Liver (tissue), 10 donors: ENCODE measurements at places on chromosomes 7 and 10.

- no peak for DNase-seq
Observed at GRCh38 chr10:84715911-84716310, 387.5 kb downstream of the CCSER2 start.

GRCh38 chr10:72109636-72110157, 21.3 kb upstream of the SPOCK2 start:
- no peak for DNase-seq

GRCh38 chr7:106959753-106960152, 84.8 kb upstream of the PRKAR2B start:
- no peak for DNase-seq

GRCh38 chr7:158273138-158273651, 314.4 kb downstream of the PTPRN2 start:
- no peak for DNase-seq

DNA sequence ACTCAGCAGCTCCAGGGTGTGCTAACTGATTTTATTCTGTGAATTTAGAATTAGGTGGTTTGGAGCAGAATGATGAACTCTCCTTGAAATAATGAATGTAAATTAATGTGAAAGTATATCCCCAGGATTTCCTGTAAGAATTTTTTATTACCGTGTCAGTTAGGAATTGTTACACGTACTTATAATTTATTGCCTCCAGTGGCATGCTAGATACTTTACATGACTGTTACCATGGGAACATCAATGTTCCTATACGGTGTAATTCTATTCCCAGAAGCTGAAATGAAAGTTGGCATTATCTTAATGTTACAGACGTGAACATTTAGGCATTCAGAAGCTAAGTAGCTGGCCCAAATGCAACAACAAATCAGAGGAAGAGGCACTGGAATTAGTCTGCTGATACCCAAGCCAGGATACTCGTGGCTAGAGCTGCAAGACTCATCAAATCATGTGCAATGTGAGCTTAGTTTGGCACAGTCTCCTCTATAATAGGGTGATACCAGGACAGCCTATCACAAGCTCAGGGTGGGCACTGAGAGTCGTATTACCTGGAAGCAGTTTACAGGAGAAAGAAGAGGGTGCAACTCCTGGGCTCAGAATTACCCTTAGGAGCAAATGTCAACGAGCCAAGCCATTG, 30.0 kb upstream of the PRKAR2B start:
- DNase-seq, result no peak

GRCh38 chr10:22816298-22816653, 101.9 kb upstream of the PIP4K2A start:
- DNase-seq, result no peak

- DNase-seq, result no peak
Observed at GRCh38 chr10:109696462-109696861, 226.8 kb downstream of the XPNPEP1 start.

GRCh38 chr7:28815369-28815927, 142.7 kb downstream of the TRIL start:
- DNase-seq, result no peak

- no peak for DNase-seq
Observed at GRCh38 chr7:5750031-5750653, 31.3 kb downstream of the RNF216 start.

GRCh38 chr7:113824117-113824823, 94.5 kb downstream of the PPP1R3A start:
- no peak for DNase-seq

- peak; percentile 69 for DNase-seq
Observed at GRCh38 chr7:73822319-73823173, 8.2 kb upstream of the CLDN4 start.

GRCh38 chr7:7736671-7737070, 18.3 kb upstream of the RPA3 start:
- DNase-seq, result no peak

- no peak for DNase-seq
Observed at GRCh38 chr7:36153571-36154097, 580 bp downstream of the EEPD1 start.

GRCh38 chr7:24334627-24335026, 50.6 kb downstream of the NPY start:
- DNase-seq, result no peak

DNA sequence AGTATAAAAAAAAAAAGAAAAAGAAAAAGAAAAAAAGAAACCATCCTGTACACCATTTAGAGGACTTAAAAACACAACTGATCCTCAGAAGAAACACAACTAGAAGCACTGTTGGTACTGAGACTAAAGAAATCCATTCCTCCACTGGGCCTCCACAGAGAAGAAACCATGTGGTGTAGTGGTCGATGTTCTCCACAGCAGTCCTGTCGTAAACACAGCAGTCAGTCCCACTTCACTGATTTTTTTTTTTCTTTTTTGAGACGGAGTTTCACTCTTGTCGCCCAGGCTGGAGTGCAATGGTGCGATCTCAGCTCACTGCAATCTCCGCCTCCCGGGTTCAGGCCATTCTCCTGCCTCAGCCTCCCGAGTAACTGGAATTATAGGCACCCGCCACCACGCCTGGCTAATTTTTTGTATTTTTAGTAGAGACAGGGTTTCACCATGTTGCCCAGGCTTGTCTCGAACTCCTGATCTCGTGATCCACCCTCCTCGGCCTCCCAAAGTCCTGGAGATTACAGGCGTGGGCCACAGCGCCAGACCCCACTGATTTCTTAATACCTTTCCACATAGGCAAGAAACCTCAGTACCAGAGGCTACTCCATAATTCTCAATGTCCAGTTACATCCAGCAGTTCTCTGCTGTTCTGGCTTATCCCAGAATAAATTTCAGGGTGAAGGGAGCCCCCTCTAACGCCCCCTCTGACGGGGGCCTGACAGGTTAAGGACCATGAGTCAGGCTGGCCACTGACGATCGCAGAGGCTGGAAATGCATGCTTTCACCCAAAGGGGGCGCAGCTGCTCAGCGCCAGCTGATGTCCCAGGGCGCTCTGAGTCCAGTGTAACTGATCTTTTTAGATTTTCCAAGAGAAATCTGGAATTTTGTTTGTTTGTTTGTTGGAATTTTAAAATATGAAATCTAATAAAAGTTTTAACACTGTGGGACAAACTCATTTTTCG, 24.8 kb upstream of the FFAR4 start:
- DNase-seq, result peak; percentile 56

DNA sequence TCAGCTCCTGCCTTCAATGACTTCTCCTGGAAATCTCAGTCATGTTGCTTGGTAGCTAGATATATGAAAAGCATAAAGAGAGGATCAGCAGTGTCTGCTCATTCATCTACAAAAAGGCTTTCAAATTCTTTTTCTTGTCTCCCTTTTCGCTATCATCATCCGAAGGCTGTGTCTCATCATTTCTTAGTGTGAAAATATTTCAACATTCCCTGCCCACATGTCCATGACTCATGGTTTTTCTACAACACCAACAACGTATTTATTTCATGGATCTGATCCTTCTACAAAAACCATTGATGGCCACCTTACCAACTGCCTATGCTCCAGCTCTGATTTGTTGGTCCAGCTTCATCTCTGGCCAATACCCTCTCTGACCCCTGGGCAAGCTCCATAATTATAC, 472.5 kb upstream of the GHITM start:
- DNase-seq, result no peak

DNA sequence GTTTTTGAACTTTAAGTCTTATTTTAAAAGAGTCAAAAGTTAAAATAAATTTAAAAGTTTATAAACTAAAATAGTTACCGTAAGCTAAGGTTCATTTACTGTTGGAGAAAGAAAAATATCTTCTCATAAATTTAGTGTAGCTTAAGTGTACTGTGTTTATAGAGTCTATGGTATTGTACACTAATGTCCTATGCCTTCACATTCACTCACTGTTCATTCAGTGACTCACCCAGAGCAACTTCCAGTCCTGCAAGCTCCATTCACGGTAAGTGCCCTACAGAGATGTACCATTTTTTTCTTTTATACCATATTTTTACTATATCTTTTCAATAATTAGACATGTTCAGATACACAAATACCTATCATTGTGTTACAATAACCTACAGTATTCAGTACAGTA, 97.6 kb downstream of the PTN start:
- DNase-seq, result no peak

- DNase-seq, result no peak
Observed at GRCh38 chr7:111743244-111743847, 181.1 kb upstream of the IMMP2L start.

DNA sequence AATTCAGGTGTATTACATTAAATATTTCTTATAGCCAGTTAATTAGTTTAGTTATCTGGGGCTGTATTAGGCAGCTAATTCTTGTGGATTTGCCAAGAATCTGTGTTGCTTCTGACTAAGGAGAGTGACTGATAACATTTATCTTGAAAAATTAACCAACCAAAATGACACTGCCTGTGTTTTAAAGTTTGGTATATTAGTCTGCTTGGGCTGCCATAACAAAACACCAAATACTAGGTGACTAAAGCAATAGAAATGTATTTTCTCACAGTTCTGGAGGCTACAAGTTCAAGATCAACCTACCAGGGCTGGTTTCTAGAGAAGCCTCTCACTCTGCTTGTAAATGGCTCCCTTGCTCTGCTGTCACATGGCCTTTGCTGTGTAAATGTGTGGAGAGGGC, 12.9 kb downstream of the EXOC4 start:
- DNase-seq, result no peak

- no peak for DNase-seq
Observed at GRCh38 chr10:27743877-27744801, 1.5 kb downstream of the MKX start.

DNA sequence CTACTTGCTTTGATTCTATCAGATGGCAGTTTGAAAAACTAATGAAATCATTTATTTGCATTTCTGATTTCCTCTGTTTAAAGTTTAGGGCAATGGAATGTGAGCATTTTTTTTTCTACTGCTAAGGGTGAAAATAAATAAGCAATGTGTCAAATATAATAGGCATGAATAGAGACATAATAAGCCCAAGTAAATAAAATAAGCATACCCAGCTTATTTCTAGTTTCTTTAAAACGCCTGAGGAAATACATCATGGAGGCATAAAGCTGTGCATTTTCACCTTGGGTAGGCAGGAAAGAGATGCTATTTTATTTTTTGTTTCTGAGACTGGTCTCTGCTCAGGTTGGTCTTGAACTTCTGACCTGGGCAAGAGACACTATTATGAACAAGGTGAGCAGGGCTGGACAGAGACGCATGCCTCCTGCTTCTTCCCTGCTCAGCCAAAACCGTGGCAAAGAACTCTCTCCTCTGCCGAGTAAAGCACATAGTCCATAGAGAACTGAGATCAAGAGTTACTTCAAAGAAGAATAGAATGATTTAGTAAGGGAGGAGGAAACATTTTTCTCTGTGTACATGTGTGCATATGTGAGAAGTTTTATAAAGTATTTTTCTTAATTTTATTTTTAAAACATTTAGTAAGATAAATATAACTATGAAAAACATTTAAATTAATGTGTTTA, 138.1 kb downstream of the GNAI1 start:
- no peak for DNase-seq

- DNase-seq, result no peak
Observed at GRCh38 chr7:81339946-81340345, 421.1 kb upstream of the SEMA3C start.

DNA sequence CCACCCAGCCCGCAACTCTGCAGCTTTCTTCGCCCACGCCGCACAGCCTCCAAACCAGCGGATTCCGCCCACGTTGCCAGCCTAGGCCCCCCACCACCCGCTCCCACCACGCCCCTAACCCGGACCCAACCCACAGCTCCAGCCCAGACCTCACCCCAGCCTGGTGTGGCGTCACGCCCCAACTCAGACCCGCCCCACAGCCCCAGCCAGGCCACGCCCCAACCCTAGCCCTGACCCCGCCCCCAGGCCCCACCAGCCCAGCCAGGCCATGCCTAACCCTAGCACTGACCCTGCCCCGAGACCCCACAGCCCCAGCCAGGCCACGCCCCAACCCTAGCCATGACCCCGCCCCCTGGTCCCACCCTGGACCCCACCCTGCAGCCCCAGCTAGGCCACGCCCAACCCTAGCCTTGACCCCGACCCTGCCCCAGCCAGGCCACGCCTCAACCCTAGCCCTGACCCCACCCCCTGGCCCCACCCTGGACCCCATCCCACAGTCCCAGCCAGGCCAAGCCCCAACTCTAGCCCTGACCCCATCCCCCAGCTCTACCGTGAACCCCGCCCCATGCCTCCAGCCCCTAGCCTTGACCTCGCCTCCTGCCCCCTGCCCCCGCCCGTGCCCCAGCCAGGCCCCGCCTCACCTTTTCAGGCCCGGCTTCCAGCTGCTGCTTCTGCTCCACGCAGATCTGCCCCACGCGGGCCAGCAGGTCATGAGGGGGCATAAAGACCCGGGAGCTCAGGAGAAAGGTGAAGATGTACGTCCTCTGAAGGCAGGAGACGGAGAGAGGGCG, 64.0 kb downstream of the RASGEF1A start:
- DNase-seq, result peak; percentile 78

DNA sequence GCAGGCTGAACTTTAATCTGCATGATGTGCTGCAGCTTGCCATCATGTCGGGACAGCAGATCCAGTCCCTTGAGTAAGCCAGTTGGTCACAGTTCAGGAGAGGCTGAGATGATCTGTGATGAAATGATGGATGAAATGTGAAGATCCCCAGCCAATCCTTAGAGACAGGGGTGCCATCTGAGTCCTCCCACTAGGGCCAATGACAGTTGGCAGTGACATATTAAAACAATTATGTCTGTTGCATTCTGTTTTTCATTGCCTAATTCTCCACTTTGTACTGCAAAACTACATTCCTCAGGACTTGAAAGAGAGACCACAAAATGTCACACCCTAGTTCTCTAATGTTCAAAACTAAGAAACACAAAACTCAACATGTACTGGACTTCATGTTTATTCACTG, 66.3 kb upstream of the CAV2 start:
- no peak for DNase-seq

DNA sequence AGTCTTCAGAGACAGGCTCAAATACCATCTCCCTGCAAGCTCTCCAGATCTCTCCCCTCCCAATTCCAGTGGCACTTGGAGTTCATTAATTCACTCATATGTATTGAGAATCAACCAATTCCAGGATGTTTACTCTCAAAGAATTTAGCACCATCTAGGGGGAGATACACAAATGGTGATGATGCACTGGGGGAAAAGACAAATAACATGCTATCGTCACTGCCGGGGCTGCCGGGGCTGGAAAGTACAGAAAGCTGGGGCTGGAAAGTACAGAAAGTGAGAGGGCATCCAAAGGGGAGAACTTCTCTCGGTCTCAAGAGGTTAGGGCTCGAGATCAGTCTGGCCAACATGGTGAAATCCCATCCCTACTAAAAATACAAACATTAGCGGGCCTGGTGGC, 118.7 kb downstream of the MKX start:
- DNase-seq, result no peak

DNA sequence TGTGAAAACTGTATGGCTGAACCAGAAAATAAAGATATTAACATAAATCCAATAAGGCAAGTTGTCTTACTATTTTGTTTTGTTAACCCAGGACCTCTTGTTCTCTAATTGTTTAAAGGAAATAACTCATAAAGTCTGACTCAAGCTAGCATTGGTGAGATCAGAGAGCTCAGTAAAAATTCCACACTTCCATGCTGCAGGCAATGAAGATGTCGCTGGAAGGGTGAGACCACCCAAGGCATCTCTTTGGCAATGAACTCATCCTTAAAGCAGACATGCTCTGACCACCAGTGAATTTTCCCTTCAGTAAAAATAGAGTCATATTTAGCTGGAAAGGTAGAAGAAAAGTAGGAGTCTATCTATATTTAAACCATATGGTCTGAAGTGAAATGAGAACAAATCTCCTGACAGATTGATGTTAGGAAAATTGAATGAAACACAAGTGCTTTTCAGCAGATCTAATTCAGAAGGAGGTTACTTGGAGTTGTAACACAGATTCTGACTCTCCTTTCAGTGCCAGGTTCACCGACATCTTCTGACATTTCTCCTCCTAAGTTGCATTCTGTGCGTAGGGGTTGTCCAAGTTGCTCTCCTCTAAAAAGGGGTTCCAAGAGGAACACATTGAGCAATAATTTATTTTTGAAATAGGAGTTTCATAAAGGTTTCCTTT, 32.8 kb upstream of the VIPR2 start:
- no peak for DNase-seq
